Stimulated activated CD4-positive, alpha-beta T cell treated with anti-CD3 and anti-CD28 coated beads, Interleukin-15, amount 100 ng/mL, for 48 hours (primary cell): ENCODE measurements at places on chromosomes 2 and 18.

- no peak for DNase-seq
Measured at GRCh38 chr2:232857158-232857563, 12.9 kb upstream of the SNORC start.

DNA sequence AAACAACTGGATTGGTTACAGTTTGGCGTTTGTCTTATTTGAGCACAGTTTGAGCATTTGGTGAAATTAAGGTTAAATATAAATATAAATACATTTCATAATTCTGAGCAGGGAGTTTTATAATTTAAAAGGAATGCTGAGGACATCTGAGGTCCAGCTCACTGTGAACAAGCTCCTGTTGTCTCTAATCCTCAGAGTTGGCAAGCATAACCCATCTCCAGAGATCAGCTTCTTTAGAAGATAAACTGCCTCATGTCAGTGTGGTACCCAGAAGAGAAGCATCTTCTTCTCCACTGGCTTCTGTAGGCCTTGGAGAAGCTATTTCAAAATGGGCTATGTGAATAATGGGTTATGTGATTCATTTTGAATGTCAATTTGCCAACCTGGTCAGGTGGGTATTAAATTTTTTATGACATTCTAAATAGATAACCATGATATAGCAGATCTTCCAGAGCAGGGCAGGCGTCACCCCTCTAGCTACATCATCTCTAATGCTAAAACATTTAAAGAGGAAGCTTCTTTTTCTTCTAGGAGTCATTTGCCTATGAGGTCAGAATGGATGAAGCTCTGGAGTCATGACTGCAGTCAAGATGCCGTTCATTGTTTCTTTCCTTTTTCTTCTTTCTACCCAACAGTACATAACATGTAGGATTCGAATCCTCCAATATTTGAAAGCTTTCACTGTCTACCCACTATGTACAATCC is 324.0 kb downstream of the RNF144A start:
- no peak for DNase-seq

DNA sequence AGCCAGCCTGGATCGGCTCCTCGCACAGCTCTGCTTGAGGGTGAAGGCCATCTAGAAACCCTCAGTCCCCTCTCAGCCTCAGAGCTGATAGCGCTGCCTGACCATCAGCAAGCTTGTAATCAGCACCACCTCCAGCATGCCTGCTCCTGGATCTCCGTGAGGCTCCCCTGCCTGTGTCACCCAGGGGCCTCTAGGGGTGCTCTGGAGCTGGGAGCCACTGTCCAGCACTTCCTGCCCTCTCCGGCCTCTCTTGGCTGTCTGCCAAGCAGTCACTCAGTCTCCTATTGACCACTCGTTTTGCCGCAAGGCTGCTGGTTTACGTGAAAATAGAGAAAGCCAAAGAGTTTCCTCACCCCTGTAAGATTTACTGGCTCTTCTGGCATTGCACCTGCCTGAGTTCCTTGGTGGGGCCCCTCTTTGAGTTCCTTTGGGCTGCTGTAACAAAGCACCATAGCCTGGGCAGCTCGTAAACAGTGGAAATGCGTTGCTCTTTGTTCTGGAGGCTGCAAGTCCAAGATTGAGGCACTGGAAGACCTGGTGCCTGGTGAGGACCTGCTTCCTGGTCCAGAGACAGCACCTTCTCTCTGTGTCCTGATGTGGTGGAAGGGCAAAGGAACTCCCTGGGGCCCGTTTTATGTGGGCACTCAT is 17.9 kb downstream of the CAPN10 start:
- no peak for DNase-seq

DNA sequence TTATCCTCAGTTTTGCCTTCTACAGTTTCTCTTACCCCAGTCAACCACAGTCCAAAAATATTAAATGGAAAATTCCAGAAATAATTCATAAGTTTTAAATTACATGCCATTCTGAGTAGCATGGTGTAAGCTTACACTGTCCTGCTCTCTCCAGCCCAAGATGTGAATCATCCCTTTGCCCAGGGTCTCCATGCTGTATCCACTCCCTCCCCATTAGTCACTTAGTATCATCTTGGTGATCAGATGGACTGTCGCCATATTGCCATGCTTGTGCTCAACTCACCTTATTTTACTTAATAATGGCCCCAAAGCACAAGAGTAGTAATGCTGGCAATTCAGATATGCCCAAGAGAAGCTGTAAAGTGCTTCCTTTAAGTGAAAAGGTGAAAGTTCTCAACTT is 18.5 kb upstream of the CCNT2 start:
- no peak for DNase-seq

DNA sequence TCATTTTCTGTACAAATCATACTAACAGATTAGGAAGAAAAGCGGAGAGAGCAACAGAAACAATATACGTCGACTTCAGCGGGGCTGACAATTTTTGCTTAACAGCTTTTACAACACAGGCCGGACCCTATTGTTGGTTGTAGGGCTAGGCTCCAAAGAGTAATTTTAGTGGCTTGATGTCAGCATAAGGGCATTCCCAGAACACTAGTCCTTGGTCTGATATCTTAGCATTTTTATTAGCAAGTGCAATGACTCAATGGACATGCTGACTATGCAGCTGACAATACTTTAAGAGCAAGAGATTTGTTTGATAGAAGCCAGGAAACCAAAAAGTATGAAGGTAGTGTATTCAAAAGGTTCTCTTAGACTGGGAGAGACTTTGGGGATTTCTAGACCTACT is 209.9 kb downstream of the LNPK start:
- no peak for DNase-seq

DNA sequence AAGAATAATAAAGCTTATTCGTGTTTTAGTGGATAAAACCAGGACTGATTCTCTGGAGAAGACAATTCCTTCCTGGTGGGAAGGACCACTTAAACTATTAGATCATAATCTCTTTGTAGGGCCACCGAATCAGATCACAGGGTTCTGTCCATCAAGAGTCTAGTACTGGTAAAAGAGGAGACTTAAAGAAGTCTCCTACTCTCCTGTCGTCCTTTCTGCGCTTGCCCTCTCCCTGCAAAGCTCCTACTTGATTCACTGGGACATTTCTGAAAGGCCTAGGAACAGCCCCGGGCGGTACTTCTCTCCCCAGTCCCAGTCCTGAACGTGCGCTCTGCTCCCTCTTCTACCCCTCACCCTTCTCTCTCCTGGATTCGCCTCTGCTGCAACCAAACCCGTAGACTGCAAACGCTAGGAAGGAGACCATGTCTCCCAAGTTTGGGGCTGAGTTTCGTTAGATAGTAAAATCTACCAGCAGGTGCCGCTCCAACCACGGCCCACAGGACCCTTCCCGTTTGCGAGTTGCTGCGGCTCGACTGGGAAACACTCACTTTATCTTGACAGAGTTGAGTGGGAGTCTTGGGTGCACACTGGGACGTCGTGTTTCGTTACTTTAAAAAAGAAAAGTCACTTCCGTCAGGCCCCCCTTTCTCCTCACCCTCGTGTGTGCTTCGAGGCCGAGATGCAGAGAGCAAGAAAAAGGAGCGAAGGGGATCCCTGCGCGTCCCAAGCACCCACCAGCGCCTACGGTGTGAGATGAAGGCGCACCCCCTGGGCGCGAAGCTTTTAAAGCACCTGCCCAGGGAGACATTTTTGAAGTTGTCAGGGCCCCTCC is 923 bp downstream of the FIGLA start:
- peak; percentile 56 for DNase-seq

GRCh38 chr18:40874233-40874632 is 1080.8 kb upstream of the PIK3C3 start:
- DNase-seq = no peak

- DNase-seq = no peak
Measured at GRCh38 chr2:236661061-236661761, 91.6 kb downstream of the ACKR3 start.

DNA sequence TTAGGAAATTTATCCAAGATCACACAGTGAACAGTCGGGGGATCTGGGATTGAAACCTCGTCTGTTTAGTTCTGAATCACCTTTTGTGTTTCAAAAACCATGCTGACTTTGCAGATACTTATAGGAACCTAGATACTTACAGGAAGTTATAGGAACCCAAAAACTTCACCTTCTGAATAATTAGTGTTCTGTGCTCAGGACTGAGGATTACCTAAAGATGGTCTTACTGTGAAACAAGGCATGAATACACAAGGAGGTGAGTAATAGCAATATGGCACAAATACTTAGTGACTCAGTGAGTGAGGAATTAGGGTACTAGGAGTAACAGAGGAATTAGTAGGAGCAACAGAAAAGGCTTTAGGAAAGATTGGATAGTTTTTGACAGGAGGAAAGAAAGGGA is 145.5 kb downstream of the LRATD1 start:
- DNase-seq = no peak

DNA sequence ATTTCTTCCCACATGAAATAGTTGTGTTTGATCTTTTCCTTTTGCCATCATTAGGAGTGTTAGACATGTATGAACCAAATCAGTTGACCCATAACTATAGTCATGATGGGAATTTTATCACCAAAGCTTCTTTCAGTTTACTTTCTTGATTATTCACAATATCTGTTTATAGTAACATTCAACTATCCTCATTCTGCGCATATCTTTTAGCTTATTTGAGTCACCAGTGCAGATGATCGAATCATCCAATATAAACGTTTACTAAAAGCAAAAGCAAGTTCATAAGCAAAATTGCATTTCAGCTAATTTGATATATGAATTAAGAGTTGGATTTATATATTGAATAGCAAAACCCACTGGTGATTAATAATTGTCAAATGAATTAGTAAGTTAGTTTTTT is 216.4 kb downstream of the XIRP2 start:
- no peak for DNase-seq

DNA sequence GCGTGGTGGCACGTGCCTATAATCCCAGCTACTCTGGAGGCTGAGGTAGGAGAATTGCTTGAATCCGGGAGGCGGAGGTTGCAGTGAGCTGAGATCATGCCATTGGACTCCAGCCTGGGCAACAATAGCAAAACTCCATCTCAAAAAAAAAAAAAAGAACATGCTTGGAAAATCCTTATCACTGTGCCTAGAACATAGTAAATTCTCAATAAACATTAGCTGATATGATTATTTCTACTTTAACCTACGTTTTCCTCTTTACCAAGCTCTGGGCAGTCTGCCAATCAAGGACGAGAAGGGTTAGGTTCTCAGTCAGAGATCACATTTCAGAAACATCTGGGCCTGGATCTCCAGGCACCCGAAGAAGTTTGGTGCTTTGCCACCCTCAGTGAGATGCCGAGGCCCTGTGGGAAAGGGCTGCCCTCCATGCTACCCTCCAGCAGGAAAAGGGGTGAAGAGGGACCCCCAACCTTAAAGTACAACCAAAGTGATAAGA is 107.7 kb downstream of the BCL11A start:
- DNase-seq = no peak

DNA sequence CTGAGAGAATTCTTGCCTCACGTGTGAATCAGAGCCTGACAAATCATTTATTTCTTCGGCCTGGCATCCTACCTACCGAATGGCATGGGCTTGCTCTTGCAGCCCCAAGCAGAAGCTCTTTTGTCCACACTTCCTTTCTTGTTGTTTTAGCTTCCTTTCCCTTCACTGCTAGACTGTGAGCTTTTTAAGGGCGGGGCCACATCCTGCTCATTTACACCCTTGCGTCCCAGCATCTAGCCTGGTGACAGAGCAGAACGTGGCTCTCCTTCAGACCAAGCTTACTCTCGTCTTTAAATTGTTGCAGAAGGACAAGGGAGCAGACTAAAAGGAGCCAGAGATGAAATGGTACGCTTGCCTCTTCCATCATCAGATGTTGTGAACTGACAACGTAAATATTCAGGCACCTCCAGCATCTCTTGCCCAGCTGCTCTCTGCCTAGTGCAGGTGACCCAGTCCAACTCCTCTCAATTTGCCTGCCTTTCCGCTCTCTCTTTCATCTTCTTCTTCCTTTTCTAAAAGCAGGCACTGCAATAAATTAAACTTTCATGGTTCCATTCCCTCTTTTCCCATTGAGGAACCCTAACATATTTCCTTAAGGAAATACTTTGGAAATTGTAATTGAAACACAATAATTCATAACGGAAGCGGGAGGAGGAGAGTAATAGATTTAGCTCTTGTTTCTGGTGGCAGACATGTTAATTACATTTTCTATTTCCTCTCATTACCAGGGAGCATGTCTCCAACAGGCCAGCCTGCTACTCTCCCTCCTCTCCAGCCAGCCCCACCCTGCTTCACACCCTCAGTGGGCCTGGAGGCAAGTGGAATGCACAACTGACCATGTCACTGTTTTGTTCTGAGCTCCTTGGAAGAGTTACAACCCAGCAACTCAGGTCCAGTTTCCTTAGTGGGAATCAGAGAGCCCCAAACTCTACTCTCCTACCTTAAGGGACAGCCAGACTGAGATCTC is 228.1 kb upstream of the TRIB2 start:
- peak; percentile 22 for DNase-seq

DNA sequence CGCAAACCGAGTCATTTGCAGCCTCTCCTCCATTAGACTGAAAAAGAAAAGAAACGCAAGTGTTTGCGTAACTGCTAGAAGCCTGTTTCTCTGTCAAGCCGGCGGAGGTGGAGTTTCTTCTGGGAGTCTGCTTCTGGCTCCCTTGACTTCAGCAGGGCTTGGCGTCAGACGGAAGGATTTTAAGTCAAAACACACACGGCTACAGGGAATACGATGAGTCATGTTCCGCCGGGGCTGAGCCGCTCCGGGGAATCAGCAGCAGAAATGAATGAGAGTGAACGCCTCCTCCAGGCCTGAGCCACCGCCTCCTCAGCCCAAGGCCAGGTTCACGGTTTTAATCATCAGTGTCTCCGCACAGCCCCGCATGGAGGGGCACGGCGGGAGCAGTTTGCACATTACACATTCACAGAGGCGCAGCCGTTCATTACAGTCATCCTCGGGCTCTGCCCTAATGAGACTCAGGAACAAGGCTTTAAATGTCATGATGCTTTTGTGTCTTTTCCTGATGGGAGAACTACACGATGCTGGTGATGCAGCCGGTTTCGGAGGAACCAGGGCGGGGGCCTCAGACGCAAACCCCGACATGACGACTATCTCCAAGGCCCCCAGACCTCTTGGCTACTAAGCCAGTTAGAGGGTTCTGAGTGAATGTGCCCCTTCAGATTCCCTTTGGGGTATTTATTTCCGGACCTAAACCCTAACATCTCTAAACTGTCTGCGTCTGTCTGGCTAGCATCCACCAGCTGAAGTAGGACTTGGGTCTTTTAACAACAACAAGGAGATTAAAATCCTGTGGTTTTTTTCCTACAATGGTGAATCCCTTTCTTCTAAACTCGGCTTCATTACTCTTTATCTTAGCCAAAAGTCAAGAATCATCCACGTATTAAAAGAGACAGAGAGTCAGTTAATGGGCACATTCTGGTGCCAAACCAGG is 11.1 kb upstream of the SCG2 start:
- DNase-seq = no peak

- DNase-seq = no peak
Measured at GRCh38 chr2:75094405-75094804, 104.9 kb downstream of the TACR1 start.

- no peak for DNase-seq
Measured at GRCh38 chr2:71453404-71454220, at the start of gene DYSF. DYSF (plus strand) TSS chr2:71453561.
